ENCODE measurements at places on chromosomes 4 and X.

- DNase-seq, result no peak
Measured at GRCh38 chr4:127631420-127631819, 1.3 kb upstream of the INTU start.

GRCh38 chr4:158873795-158874401, 105.1 kb downstream of the FNIP2 start:
- peak; percentile 25 for DNase-seq

DNA sequence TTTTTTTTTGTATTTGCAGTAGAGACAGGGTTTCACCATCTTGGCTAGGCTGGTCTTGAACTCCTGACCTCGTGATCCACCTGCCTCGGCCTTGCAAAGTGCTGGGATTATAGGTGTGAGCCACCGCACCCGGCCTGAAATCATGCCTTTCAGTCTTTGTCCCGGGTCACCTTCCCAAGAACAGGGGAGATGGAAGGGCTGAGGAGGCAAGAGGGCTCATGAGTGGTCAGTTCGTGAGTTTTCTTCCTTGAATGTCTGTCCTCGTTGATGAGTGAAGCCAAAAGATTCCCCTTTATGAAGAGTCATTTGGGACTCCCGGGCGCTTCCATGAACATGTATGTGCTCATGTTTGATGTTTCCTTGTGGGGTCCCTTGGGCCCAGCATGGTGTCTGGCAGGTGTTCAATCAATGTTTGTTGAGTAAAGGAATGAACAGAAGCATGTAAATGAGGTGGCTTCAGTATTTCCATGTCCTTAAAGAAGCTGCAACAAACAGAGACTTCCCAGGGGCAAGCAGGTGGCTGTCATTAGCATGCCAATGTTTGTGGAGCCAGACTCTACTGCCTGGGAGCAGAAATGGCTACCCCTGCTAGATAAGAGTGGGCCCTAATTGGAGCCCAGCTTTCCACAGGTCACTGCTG, 3.4 kb upstream of the SEPTIN6 start:
- DNase-seq, result no peak

DNA sequence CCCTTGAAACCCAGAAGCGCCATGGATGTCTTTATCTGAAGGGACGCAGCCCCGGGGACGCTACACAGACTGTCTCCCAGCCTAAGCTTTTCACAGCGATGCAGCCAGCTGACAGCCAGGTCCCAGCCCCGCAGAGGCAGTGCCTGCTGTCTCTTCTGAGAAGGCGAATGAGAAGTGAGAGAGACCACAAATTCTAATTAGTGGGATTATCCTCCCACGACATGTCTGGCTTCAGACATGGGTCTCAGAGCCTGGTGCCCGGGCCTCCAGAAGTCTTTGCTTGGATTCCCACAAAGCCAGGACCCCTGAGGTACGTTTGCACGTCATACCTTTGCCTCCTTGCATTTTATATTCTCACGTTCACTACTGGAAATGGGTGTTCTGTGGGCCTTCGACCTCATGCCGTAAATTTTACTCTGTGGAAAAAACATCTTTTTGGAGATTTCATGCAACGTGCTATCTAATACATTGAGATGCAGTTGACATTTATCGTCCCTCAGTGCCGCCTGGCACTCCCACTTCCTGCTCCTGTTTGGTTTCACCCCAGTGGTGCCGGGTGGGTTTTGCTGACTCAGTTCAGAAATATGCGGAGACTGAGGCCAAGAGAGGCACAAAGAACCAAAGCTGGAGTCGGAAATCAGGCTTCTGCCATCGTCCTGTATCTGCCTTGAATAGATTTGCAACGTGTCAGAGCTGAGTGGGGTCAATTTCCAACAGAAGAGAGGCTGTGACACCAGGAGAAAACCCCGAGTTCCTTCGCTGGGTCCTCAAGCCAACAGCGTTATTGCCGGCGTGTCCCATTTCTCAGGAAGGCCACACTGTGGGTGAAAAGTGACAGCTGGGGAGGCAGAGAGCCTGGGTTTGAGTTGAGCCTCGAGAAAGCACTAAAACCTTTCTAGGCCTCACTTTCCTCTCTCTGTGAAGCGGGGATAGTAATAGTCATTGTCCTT, 114.4 kb downstream of the STK32B start:
- DNase-seq, result peak; percentile 7

DNA sequence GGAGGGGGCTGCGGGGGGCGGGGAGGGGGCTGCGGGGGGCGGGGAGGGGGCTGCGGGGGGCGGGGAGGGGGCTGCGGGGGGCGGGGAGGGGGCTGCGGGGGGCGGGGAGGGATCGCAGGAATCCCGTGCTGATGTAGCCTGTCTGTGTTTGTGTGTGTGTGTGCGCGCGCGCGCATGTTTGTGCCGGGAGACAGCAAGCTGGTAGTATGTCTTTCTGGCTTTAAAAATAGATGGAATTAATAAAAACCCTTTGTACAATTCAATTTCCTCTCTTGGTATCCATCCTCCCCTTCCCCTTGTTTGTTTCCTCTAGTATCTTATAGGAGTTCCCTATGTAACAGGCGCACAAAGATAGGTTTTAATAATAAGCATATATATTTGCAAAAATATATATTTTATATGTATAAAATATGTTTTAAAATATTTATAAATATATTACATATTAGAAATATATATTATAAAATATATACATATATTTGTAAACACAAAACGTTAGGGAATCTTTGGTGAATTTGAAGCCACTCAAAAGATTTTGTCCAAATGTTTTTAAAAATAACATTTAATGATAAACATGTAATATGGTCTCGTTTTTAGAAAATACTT, 782 bp downstream of the ARHGAP24 start:
- DNase-seq, result no peak

GRCh38 chrX:17192106-17192505, 182.9 kb upstream of the NHS start:
- DNase-seq, result no peak

DNA sequence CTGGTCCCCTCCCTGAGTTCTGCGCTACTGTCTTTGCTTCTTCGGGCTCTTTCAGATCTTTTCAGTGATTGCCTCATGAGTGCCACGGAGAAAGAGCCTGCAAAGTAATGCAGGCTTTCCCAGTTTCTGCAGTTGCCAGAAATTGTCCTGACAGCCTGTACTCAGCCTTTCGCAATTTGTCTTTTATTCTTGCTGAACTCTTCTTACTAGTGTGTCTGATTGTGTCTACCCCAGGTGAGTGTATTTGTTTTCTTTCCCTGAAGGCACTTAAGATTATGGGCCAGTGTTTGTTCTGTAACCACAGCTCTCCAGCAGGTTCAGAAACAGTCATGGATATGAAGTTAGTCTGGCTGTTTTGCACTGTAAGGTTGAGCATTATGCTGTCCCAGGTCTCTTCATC, 47.1 kb downstream of the FAM193A start:
- no peak for DNase-seq

- no peak for DNase-seq
Measured at GRCh38 chr4:155032521-155033229, 175.8 kb upstream of the NPY2R start.

DNA sequence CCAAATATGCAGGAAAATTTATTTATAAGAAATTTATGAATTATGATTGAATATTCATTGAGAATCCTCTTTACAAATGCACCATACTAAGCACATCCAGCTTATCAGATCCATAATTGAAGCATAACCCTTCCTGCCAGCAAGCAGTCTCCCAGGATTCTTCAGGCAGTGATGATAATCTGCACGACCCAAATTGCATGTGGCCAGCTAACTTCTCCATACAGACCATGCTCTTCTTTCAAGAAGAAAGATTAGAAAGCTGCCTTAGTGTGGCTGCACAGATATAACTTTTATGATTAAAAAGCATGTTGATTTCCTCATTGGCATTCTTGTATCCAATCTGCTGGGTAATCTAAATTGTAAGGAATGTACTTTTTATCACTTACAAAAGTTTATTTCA, 3.3 kb upstream of the CBR4 start:
- no peak for DNase-seq

GRCh38 chrX:139803224-139803623, 95.3 kb upstream of the MCF2 start:
- no peak for DNase-seq

GRCh38 chrX:68934421-68934820, 105.6 kb downstream of the EFNB1 start:
- DNase-seq, result no peak

GRCh38 chr4:100805538-100805937, 287.7 kb upstream of the EMCN start:
- DNase-seq, result no peak

DNA sequence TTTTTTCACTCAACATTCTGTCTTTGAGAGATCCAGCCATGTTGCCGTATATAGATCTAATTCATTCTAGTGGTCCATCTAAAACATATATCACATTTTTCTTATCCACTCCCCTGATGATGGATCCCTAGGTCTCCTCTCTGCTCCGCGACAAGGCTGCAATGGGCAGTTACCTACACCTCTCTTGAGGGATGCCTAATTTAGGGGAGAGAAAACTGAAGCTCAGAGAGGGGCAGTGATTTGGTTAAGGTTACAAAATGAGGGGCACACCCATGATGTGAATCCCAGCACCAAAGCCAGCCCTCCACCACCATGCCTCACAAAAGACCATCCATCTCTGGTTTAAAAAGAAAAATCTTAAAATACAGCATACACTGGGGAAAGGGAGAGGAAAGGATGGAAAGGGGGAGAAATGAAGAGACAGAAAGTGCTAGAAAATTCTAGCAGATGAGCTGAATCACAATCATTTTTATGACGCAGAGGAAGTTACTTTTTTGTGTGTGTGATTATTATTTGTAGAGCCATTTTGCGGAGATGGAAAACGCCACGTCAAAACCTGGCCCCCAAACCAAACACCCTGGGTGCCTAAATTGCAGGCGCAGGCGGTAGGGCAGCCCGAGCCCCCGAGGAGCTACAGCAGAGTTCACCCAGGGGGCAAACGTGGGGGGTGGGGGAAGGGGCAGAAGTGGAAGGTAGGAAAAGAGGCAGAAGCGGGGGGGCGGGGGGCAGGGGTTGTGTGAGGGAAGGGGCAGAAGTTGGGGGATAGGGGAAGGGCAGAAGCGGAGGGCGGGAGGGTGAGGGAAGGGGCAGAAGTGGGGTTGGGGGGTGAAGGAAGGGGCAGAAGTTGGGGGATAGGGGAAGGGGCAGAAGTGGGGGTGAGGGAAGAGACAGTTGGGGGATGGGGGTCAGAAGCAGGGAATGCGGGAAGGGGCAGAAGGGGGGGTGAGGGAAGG, 1.3 kb upstream of the TSPYL2 start:
- no peak for DNase-seq

GRCh38 chr4:15765910-15766697, 12.0 kb upstream of the CD38 start:
- no peak for DNase-seq

DNA sequence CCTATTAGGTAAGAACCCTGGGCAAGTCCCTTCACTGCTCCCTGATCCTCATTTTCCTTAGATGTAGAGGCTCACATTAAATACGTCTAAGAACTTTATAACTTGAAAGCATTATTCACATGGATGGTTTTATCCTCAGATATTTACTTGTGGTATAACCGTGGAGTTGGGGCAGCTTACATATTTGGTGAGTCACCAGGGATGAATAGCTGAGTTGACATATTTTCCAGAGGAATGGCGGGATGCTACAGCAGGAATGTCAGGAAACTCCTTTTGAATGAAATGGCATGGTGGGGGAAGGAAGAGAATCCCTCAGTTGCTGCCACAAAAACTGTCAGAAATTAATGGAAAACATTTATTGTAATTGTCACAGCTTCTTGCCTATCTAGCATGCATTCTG, 165.3 kb upstream of the RPS6KA3 start:
- no peak for DNase-seq

DNA sequence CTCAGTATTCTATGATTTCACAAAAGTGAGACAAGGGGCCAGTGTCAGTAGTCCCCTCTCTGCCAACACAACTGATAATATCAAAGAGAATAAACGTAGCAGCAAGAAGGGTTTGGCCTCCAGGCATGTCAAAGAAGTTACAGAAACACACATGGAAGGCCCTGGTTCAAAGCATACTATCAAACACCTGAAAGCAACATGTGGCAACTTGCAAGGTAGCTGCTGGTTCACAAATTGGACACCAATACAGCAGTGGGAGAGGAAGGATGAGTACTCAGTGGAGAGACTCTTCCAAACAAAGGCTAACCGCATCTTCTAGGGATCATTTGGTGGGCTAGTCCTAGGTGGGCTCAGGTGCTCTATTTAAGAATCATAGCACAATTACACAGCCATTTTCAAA, 74.9 kb upstream of the MAOA start:
- DNase-seq, result no peak

DNA sequence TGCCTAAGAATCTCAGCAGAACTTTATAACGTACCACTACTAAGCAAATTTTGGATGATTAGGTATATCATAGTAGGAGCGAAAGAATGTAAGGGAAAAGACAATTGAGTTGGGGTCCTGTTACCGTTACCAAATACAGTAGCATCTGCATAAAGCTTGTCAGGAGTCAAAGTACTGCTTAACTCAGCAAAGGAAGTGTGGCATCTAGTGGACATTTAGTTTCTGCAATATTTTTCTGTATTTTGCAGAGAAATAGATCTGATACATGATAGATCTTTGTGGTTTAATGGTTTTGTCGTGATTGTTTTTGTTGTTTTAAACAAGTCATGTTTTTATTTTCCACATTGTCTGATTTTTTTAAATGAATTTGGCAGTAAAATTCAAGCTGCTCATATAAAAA, 81.0 kb upstream of the SMARCAD1 start:
- DNase-seq, result no peak

DNA sequence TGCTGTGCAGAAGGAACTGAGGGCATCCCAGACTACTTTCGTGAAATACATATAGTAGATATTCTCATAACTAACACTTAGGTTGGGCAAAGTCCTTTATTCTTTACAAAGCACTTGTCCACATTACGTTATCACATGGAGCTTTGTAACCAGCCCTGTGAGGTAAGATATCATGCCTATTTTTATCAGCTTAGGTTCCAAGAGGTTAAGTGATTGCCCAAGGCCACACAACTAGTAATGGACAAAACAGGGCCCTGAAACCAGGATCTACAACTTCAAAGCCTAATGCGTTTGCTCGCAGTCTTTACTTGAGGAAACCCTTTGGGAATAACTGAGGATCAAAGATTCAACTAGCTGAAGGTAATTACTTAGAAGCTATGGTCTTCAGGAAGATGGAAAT, 261.5 kb downstream of the GPC3 start:
- no peak for DNase-seq

DNA sequence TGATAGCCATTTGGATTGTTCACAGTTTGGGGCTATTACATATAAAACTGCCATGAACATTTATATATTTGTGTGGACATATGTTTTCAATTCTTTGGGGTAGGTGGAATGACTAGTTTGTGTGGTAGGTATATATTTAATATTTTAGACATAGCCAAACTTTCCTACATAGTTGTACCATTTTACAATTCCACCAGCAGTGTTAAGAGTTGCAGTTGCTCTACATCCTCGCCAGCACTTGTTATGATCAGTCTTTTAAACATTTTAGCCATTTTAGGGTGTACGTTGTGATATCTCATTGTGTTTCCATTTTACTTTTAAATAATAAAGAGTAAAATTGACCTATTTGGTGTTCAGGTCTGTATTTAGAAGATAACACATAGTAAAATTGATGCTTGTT, 76.6 kb downstream of the ZFX start:
- DNase-seq, result no peak

- DNase-seq, result no peak
Measured at GRCh38 chr4:145736241-145736831, 56.4 kb downstream of the C4orf51 start.
